ENCODE measurements at places on chromosomes 7 and 10.
A peak's percentile ranks its signal among the peaks of the same experiment; 100 is the strongest.

DNA sequence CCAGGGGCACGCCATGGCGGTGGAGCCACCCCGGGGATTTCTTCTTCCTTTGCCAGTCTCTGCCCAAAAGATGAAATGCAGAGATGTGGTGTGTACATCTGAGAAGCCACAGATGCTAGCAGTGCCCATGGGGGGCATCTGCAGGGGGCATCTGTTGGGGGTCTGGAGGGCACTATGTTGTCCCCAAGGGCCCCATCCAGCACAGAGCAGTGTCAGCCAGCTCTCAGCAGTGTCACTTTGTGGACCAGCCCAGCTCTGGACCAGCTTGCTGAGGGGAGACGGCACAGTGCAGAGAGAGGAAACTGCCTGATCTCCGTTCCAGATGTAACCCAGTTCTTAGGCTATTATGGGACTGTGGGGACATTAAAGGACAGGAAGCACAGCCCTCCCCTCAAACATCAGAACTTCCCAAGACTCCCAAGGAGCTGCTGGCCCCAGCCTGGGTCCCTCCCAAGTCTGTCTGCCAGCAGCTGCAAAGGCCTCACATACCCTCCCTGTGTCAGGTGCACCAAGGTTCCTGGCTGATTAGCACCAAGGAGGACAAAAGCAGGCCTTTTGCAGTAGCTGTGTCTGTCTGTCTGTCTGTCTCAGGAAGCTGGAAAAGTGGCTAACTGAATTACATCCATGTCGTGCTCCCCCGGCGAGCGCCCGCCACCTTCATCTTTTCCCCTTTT is 536.5 kb downstream of the PTPRN2 start:
- no peak overlapping the region for H3K27ac ChIP-seq
- no peaks in the 10 kb centered on the region for H3K36me3 ChIP-seq
- H3K4me1 ChIP-seq: no peaks in the 10 kb centered on the region
- H3K4me3 ChIP-seq: no peak overlapping the region
- H3K27me3 ChIP-seq: no peaks in the 10 kb centered on the region
- no peak for DNase-seq

DNA sequence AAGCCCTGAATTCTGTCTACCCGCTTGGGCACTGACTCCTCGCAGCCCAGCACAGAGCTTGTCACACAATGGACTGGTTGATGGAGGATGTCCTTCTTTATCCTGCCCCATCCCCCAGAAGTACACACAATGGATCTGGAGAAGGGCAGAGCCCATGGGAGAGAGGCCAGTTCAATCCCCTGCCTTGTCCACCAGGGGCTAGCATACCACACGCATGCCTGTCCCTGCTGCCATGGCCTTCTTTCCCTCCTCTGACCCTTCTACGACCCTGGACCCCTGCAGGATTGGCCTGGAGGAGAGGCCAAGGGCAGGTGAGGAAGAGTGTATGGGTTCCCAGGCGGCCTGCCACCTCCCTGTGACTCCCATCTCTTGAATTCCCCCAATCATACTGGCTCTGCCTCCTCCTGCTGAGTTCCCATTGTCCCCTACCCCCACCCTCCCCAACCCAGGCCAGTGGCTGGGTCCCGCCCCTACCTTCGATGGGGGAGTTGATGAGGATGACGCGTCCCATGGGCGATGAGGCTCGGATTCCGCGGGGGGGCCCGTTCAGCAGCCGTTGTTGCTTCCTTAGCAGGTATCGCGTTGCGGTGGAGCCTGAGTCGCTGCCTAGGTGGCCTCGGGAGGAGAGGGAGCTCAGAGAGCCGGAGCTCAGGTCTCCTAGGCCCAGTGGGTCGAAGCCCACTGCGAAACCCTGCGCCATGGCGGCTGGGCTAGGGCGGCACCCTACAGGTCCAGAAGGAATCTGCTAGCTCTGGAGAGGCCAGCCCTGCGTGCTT is 1.2 kb downstream of the PDZD7 start:
- H3K36me3 ChIP-seq: peaks cover under 1% of the 10 kb centered on the region
- no peak overlapping the region for H3K27ac ChIP-seq
- peaks cover 28% of the 10 kb centered on the region for H3K4me1 ChIP-seq
- no peak for DNase-seq

- H3K4me1 ChIP-seq: no peaks in the 10 kb centered on the region
- no peaks in the 10 kb centered on the region for H3K36me3 ChIP-seq
- no peak overlapping the region for H3K27ac ChIP-seq
Measured at GRCh38 chr7:34806831-34807230, 148.8 kb downstream of the NPSR1 start.

DNA sequence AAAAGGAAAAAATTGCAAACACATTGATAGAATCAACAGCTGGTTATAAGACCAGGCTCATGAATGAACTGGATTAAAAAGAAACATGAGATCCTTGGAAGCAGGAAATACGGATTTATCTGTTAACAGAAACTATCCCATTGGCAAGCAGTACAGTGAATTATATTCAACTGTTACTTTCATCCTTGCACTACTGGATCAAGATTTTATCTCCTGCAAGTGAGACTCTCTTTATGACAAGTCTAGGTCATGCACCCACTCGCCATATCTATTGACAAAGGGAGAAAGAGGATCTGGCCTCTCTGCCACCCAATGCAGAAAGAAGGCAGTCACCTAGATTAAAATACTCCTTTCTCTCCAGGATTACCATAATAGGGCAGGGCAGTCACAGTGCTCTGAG is 41.4 kb downstream of the CSTF2T start:
- H3K27ac ChIP-seq: no peak overlapping the region
- no peak overlapping the region for H3K4me3 ChIP-seq
- no peak for DNase-seq
- no peaks in the 10 kb centered on the region for H3K27me3 ChIP-seq
- H3K36me3 ChIP-seq: no peaks in the 10 kb centered on the region
- no peaks in the 10 kb centered on the region for H3K4me1 ChIP-seq

- no peak for DNase-seq
- no peak overlapping the region for H3K4me3 ChIP-seq
- H3K27ac ChIP-seq: peak overlapping the region; percentile 97
Measured at GRCh38 chr10:22635650-22636049, 78.7 kb downstream of the PIP4K2A start.

DNA sequence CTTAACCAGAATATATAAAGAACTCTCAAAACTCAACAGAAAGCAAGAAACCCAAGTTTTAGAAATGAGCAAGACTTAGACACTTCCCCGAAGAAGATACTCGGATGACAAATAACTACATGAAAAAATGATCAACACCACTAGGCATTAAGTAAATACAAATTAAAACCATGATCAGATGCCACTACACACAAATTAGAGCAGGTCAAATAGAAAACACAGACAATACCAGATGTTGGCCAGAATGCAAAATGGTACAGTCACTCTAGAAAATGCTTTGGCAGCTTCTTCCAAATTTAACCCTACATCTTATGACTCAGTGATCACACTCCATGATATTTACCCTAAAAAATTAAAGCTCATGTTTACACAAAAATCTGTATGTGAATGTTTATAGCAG is 18.4 kb downstream of the TMEM176A start:
- H3K27ac ChIP-seq: no peak overlapping the region
- H3K27me3 ChIP-seq: no peaks in the 10 kb centered on the region
- no peak overlapping the region for H3K4me3 ChIP-seq
- no peaks in the 10 kb centered on the region for H3K36me3 ChIP-seq
- no peak for DNase-seq

Data from natural killer cell (primary cell).